ENCODE measurements at places on chromosomes 13 and 19.

DNA sequence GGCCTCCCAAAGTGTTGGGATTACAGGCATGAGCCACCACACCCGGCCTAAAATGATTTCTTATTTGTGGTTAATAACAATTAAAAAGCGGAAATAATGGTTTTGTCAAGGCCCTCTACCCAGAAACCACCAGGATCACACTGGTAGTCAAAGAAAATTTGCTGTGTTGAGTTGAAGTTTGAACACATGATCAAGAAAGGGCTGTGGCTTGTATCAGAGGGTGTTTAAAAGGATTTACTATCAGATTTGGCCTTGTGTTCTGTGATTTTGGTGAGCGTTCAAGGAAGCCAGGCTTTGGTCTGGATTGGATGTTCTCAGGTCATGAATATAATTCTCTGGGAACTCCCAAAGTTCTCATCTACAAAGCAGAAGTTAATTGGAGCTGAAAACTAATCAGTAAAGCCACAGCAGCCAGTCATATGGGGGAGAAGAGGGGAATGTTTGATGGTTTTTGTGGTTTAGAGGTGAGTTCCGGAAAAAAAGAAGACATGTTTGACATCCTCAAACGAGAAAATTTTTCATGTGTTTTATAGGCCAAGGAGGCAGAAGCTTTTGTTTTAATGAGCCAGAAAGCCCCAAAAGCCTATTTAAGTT lies 10.6 kb upstream of the ZNF556 start:
- DNase-seq, result no peak

- DNase-seq, result no peak
Measured at GRCh38 chr13:58712191-58712590, 1080.6 kb downstream of the PCDH17 start.

GRCh38 chr19:49705919-49706318 lies 15.0 kb downstream of the CPT1C start:
- no peak for DNase-seq

DNA sequence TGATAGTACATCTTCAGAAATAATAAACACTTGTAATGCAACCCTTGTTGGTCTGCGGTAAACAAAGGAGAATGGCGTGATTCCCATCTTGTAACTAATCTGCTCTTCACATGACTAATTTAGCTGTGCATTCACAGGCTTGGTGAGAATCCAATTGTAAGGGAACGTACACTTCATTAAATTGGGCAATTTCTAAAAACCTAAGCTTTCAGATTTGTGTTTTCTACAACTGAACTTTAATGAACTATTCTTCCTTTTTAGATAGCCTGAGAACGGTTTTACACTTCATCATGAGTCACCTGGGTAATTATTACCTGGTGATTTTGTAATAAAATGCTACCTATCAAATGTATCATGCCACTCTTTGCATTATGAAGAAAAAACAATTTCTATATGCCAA lies 306.9 kb downstream of the KLF5 start:
- DNase-seq, result no peak

DNA sequence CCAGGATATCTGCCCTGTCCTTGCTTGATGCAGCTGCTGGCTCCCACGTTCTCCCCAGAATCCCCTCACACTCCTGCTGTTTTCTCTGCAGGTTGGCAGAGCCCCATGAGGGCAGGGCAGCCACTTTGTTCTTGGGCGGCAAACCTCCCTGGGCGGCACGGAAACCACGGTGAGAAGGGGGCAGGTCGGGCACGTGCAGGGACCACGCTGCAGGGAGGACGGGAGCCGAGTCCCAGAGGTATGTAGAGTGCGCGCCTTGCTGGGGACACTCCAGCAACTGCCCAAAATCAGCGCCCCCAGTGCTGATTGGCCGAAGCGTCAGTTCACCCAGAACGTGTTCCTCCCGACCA lies 30.3 kb upstream of the MIER2 start:
- DNase-seq, result no peak

DNA sequence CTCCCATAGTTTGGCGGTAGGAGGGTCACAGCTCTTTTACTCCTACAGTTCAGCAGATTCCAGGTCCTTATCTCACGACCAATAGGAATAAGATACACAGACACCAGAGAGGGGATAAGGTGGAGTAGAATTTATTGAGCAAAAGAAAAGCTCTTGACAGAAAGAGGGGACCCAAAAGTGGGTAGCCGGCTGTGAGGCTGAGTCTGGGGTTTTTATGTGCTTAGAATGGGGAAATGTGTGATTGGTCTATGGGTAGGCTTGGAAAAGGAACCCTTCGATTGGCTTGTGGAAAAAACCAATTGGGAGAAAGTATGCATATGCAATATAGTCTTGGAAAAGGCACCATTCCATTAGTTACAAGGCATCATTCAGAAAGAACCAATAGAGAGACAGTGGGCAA lies 1356.9 kb upstream of the SPRY2 start:
- DNase-seq, result no peak
